ENCODE measurements at places on chromosomes 7 and 10. TPM values are rescaled to one million over a fixed set of nuclear protein-coding genes. Genes with fewer than 3 reads are reported as not detected.

The DPP6 gene
- total RNA-seq = not detected

DNA sequence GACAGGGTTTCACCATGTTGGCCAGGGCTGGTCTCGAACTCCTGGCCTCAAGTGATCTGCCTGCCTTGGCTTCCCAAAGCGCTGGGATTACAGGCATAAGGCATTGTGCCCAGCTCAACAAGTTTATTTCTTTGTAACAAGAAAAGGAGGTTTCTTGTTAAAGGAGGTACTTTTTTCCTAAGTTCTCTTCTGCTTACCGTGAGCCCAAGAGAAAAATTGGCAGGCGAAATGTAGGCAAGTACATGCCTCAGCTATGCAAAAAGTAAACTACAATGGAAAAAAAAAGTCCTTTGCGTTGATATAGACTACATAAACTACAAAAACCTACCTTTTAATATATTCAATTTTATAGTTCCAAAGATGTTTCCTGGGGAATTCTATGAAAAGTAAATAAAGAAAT is 122.6 kb downstream of the DKK1 start:
- H3K4me1 ChIP-seq = no peaks in the 10 kb centered on the region
- no peaks in the 10 kb centered on the region for H3K36me3 ChIP-seq
- H3K27me3 ChIP-seq = no peaks in the 10 kb centered on the region
- no peak for DNase-seq

DNA sequence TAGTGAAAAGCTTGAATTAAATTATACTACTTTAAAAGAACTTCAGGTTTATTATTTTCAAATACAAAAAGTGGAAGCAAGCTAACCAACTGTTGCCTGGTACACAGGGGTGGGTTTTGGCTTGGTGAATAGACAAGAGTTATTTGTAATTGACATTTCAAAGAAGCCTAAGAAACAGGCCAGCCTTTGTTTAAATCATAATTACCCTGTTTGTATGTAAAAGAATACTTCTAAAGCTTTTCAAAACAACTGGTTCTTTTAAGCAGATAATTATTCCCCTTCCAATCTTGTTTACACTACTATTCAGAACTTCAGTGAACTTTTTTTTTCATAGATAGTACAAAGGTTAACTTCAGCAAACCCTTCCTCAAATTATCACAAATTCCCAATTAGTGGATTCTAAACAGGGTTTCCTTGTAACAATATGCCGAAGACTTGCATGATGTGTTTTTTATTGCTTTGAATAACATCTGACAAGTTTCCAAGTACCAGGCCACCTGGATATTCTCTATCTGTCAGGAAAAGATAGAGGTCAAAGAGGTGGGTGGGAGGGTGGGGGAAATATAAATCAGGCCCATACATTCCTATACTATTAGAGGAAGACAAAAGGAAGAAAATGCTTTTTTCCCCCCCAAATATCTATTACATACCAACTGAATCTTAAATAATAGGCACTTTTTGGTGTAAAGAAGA is 20.4 kb downstream of the SSMEM1 start:
- no peaks in the 10 kb centered on the region for H3K4me1 ChIP-seq
- DNase-seq = no peak
- no peak overlapping the region for H3K4me3 ChIP-seq
- H3K27me3 ChIP-seq = no peaks in the 10 kb centered on the region
- no peaks in the 10 kb centered on the region for H3K36me3 ChIP-seq
- no peak overlapping the region for H3K27ac ChIP-seq

- H3K4me1 ChIP-seq = no peaks in the 10 kb centered on the region
- no peak for DNase-seq
- no peak overlapping the region for H3K27ac ChIP-seq
- no peaks in the 10 kb centered on the region for H3K36me3 ChIP-seq
- no peaks in the 10 kb centered on the region for H3K27me3 ChIP-seq
These were observed 82.9 kb downstream of the CADPS2 start for GRCh38 chr7:122803323-122803722.
